ENCODE measurements at places on chromosomes 5 and 9.

GRCh38 chr5:38286002-38286401, 27.6 kb downstream of the EGFLAM start:
- DNase-seq, result no peak

DNA sequence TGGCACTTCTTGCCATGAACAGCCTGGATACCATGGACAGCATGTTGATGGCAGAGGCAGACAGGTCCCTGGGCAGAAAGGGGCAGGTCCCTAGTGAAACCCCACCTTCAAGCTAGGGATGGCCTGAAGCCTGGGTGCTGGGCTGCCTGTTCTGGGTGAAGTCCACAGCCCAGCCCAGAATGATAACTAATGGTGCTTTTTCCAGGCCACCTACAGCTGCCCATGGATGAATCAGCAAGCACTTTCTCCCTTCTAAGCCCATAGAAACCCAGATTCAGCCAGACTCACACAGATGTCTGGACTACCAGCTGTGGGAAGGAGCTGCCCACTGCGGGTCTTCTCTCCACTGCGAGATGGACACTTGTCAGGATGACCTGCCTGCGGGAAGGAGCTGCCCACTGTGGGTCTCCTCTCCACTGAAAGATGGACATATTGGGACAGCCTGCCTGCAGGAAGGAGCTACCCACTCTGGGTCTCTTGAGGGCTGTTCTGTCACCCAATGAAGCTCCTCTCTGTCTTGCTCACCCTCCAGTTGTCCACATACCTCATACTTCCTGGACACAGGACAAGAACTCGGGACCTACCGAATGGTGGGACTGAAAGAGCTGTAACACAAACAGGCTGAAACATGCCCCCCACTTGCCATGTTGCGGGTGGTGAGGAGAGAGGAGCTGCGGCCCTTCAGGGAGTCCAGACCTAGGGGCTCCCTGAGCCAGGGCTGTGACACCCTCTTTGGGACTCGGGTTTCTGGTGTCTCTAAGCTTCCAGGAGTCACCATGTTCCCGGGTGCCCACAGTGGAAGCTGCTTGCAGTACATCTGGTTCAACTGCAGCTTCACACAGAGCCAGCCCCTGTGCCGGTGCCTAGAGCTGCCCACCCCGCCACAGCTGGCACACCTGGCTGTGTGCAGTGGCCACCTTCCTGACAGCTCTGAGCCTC, 60.7 kb upstream of the SYNPO start:
- DNase-seq, result no peak

DNA sequence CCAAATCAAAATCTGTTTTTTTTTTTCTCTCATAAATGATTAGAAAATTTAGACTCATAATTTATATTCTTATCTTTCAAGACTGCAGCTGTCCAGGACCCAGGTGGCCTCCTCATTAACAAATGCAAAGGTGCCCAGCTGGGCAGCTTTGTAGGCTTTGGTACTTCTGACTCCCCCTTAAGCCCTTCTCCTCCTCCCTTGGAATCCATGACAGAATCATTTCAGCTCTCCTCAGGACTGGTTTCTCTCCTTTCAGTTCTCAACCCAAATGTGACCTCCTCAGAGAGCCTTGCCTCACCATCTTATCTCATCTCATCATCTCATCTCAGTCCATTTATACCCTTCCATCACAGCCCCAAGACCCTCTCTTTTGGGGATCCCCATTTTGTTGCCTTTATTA, 221.7 kb downstream of the KIAA0825 start:
- no peak for DNase-seq

- no peak for DNase-seq
Measured at GRCh38 chr5:143638654-143639053, 173.3 kb upstream of the HMHB1 start.

GRCh38 chr5:168447808-168448207, 38.5 kb upstream of the RARS1 start:
- DNase-seq, result no peak

- no peak for DNase-seq
Measured at GRCh38 chr5:132481596-132482211, 8.9 kb downstream of the IRF1 start.

- peak; percentile 77 for DNase-seq
Measured at GRCh38 chr5:177402271-177403043, 2.0 kb upstream of the PFN3 start.

DNA sequence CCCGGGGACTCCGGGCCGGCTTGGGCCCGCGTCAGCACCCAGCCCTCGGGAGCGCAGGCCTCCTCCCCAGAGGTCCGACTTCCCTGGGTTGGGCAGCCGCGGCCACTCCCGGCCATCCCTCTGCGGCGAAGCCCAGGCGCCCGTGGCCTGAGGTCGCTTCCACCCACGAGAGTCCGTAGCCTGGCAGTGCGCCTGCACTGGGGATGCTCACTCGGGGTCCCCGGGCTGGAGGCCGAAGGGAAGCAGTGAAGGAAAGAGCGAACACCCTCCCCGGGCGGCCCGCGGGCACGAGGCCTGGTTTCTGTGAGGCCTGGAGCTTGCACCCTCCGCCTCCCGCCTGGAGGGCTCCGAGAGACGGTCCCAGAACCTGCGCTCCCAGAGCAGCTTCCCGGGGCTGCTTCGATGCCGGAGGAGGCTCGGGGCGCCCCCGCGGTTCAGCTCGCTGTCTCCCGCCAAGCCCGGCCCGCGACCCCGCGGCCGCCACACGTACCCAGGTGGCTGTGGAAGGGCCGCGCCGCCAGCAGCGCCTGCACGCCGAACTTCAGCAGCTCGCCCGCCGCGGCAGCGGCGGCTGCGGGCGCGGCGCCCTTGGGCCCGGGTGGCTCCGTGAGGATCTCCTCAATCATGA, 607 bp downstream of the BARX1 start:
- DNase-seq, result no peak

DNA sequence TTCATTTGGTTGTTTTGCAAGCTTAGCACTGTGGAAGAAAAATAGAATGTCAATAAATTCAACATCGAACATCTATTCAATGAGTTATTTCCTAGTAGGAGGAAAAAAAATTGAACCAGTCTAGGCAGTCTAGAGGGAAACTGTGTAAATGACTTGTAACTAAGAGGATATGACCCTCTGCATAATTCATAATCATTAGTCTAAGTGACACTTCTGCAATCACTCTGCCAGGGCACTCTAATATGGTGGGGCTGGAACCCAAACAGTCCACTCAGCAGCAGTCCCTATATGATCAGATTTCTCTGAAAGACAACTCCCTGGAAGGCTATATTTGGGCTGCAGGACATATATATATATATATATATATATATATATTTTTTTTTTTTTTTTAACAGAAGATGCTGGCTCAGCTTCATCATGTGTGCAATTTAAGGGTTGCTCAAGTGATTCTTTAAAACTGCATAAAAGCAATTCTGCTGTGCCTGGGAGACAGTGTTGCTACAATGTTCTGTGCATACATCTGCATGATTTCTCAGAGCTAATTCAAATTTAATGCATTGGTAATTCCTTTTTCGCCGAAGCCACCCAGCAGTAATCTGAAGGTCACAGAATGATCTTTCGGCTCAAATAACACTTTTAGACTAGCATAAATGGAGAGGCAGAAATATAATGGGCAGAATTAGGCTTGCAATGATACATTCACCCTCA, 482.1 kb upstream of the ZNF608 start:
- DNase-seq, result no peak

GRCh38 chr9:93684806-93685543, 108.6 kb downstream of the PHF2 start:
- DNase-seq, result no peak

DNA sequence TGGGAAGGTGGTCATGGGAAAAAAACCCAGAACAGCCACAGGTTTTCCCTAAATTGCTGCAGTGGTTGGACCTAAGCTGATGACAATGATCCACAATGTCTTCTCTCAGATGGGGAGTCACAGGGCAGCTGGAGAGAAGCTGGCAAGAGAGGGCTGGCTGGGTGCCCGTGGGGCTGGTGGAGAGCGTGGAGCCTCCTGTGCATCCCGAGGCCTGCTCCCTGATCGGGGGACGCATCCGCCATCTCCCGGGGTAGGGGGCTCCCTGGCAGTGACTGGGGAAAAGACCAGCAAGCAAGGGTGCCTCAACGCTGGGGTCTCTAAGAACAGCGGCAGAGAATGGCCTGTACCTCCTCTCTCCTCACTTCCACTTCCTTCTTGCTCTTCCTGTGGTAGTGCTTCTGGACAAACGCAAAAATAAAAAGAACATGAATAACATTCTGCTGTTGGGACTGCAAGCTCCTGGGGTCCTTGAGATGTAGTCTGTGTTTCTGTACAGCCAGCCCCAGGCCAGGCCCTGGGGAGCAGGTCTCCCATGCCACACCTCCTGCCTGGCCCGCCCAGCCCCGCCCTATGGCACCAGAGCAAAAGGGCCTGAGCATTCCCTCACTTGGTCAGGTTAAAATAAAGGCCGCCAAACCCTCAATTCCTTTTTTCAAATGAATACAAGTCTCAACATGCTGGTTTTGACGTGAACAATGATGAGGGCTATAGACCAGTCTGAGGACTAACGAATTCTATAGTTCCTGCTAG, 7.0 kb upstream of the MRNIP start:
- no peak for DNase-seq

DNA sequence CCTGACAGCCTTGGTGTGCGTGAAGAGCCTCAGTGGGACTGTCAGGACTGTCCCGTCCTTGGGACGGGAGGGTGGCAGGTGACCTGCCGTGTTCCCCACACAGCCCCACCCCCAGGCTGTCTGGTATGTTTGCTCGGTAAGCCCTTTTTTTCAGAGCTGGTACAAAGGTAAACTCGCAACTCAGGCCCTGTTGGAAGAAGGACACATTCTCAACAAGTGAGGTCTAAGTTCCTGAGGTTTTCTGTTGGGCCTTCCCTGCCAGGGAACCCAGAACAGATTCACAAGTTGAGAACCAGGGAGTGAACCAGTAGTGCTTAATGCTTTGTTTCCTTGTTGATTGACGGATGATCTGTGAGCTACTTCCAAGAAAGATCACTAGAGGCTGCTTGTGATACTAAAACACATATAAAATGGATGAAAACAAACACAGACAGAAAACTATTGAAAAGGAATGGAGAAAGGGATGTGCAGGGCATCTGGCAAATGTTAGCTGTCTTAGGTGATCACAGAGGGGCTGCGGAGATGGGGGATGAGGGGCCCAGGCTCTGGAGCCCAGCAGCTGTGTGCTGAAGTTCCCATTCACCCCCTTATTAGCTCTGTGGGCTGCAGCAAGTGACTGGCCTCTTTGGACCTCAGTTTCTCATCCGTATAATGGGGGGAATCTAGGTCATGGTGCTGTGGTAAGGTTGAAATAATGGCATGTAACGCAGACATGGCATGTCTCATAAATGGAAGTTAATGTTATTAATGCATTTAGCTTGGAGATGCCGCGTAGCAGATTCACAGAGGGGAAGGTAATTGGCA, 2.7 kb downstream of the NDST1 start:
- no peak for DNase-seq

DNA sequence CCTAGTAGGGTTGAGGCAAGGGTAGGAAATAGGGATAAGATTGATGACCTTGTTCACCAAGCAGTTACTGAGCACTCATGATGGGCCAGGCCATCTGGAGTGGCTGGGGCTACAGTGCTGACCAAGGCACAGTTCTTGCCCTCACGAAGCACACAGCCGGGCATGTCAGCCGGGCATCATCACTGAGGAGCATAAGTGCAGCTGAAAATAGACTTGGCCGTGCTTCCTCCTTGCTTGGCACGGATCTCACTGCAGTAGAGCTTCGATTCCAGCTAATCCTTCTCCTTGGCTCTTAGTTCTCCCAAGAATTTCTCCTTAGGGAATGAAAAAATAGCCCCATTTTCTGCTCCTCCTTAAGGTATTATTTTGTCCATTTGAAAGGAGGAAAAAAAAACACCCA, 116.6 kb downstream of the NMUR2 start:
- no peak for DNase-seq

DNA sequence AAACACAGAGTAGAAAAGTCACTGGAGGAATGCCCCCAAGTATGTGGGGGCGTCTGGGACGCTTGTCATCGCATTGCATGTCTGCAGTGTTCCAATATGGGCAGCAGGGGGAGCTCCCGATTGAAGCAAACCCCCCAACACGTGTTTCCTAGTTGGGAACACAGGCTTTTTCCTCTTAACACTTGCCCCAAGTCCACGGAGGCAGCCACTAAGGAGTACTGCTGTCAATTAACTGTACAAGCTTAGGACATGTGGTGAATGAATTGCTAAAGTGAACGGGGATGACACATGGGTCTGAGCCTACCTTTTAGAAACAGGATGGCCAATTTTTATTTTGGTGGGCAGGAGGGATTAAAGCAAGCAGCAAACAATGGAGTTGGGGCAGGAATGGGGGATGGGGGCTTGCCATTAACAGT, 2.2 kb downstream of the GABRB2 start:
- peak; percentile 11 for DNase-seq

GRCh38 chr9:76716085-76716672, 48.1 kb upstream of the PCA3 start:
- no peak for DNase-seq

DNA sequence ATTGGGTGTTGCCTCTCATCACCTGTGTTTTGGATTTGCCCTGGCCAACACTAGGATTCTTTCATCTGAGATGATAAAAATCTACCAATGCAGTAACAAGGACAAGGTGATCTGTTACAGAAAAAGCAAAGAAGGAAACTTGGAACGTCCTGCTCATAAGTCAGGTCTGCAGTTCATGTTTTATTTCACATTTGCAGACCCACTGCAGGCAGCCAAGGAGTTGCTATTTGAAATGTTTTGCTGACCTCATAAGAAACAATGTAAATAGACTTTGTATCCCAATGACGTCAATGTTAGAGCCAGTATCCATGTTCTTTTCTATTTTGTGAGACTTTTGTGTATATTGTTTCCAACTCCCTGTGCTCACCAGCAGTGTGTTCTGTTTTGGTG, 312.9 kb downstream of the DEPDC1B start:
- no peak for DNase-seq

GRCh38 chr5:67381236-67381880, 184.8 kb upstream of the CD180 start:
- DNase-seq, result no peak

GRCh38 chr5:93053825-93054224, 527.2 kb downstream of the NR2F1-AS1 start:
- DNase-seq, result no peak

GRCh38 chr9:14889451-14889850, 20.8 kb downstream of the FREM1 start:
- DNase-seq, result no peak

DNA sequence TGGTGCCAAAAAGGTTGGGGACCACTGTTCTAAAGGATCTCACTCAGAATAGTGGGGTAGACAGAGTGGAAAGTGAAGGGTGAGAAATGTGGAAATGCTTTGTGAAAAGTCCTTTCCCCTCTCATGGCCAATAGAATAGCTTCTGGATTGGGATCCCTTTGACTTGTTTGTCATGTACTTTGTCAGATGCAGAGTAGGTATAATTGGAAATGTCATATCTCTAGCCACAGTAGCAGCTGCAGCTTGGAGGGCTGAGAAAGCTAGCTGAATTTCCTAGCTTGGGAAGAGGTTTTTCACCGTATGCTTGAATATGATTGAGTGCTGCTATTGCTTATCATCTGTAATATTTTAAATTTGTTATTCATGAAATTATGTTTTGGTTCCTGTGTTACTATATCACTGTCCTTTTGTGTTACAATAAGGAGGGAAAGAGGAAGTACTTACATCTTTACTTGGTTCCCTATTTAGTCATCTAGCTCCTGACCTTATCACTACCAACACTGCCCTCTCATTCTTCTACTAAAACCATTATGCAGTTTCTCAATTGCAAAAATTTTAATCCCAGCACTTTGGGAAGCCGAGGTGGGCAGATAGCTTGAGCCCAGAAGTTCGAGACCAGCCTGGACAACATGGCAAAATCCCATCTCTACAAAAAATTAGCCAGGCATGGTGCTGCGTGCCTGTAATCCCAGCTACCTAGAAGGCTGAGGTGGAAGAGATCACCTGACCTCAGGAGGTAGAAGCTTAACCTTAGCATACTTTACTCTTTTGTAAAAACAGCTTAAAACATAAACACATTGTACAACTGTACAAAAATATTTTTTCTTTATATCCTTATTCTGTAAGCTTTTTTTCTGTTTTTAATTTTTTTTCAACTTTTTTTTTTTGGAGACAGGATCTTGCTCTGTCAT, 12.4 kb downstream of the SLC30A5 start:
- no peak for DNase-seq
